ENCODE measurements at places on chromosomes 2 and 18.

DNA sequence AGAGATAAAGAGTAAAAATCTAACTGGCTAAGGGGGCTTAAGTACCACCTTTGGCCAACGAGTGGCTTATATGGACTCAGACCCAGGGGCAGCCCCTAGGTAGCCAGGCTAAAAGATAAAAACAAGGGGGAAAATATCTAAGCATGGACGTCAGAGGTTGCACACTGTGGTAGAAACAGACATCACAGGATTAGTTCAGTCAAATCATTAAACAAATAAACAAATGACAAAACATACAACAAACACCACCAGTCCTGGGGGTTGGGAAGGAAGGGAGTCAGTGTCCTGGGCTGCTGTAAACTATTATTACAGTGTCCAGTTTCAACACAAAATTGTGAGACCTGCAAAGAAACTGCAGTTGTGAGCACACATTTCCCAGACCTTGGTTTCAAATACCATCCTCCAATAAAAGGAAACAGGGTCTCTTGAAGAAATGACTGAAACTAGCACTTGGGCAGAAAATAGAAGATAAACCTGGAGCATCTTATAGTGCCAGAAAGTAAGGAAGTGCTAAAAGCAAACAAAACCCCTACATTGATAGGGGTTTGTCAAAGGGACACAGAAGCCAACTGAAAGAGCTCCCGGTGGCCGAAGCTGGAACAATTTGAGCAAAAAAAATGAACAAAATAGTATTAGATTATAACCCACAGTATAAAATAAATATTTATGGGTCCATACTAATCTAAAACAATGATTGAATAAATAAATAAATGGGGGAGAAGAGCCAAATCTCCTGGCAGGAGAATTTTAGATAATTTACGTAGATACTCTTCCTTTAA, 154.8 kb upstream of the KLF7 start:
- no peak overlapping the region for H3K27ac ChIP-seq
- no peaks in the 10 kb centered on the region for H3K36me3 ChIP-seq
- no peaks in the 10 kb centered on the region for H3K4me1 ChIP-seq
- DNase-seq: no peak
- no peak overlapping the region for H3K4me3 ChIP-seq

DNA sequence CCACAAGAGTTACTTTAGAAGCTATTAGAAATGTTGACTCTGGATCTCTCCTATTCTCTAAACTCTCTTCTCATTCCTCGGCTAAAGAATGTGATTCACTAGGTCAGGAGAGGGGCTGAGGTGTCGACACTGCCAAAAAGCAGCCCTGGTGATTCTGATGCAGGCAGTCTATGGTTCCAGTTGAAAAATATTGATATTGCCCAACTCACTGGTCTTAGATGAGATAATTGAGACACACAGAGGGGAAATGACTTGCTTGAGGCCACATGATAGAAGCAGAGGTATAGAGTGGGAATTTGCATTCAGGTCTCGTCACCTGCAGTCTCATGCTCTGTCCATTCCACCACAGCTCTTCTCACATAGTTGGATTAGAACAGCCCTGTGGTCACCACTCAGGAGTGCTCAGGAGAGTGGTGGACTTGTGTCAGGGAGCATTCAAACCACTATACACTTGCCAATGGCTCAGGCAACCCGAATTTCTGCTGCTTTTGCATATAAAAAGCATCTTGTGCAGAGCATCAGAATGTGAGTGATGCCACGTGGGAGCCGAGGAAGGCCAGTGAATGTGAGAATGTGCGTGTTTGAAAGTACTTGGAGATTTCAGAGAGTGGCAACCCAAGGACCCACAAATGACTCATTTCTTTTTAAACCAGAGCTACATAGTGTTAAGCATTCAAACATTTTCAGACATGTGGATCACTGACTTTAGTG, 65.1 kb upstream of the CTLA4 start:
- no peak for DNase-seq
- peaks cover 41% of the 10 kb centered on the region for H3K4me1 ChIP-seq
- no peaks in the 10 kb centered on the region for H3K27me3 ChIP-seq
- no peak overlapping the region for H3K27ac ChIP-seq

GRCh38 chr18:13366962-13367892, 148.7 kb downstream of the LDLRAD4 start:
- no peak for DNase-seq
- H3K4me1 ChIP-seq: peaks cover 25% of the 10 kb centered on the region
- H3K36me3 ChIP-seq: no peaks in the 10 kb centered on the region
- no peaks in the 10 kb centered on the region for H3K27me3 ChIP-seq
- H3K27ac ChIP-seq: no peak overlapping the region
- no peak overlapping the region for H3K4me3 ChIP-seq

- H3K36me3 ChIP-seq: no peaks in the 10 kb centered on the region
- H3K4me3 ChIP-seq: no peak overlapping the region
- H3K27ac ChIP-seq: no peak overlapping the region
- DNase-seq: no peak
- peaks cover 10% of the 10 kb centered on the region for H3K4me1 ChIP-seq
These were observed 99.6 kb downstream of the ADD2 start for GRCh38 chr2:70668432-70668831.

DNA sequence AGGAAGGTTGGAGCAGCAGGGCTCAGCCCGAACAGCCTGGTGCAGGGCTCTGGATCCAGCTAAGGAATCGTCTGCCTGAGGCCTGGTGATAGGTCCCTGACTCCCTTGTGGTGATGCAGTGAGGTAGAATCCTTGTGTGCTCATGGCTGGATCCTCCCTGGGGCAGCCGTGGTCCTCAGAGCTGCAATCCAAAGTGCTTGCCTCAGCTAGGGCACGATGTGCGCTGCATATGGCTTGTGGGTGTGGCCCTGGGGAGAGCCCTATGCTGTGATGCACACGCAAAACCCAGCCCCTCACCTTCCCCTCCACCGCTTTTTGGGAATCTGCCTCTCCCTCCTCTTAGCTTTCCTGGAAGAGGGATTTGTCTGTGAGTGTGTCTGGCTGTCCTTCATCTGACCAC, 142.2 kb downstream of the DYSF start:
- no peaks in the 10 kb centered on the region for H3K27me3 ChIP-seq
- H3K27ac ChIP-seq: no peak overlapping the region
- H3K36me3 ChIP-seq: no peaks in the 10 kb centered on the region

Measured in CD4-positive, alpha-beta memory T cell (primary cell).